ENCODE measurements at places on chromosomes 3 and 15. TPM values are rescaled to one million over a fixed set of nuclear protein-coding genes. Genes with fewer than 3 reads are reported as not detected.

GRCh38 chr15:57538821-57539220 lies 52.9 kb upstream of the MYZAP start:
- no peak for DNase-seq

GRCh38 chr3:112293368-112294321 lies at the start of gene SLC9C1:
Gene SLC9C1 (minus strand): TSS chr3:112294216. CDS start chr3:112286791, 7,425 bp downstream.
- DNase-seq, result no peak

Gene PCOLCE2
- 19.1 TPM for total RNA-seq

Gene SCAANT1
- not detected for total RNA-seq

Gene RARB
- 2.4 TPM for total RNA-seq

Gene TRIP4
- 12.8 TPM for total RNA-seq

Gene CCDC12
- 76.2 TPM for total RNA-seq

DNA sequence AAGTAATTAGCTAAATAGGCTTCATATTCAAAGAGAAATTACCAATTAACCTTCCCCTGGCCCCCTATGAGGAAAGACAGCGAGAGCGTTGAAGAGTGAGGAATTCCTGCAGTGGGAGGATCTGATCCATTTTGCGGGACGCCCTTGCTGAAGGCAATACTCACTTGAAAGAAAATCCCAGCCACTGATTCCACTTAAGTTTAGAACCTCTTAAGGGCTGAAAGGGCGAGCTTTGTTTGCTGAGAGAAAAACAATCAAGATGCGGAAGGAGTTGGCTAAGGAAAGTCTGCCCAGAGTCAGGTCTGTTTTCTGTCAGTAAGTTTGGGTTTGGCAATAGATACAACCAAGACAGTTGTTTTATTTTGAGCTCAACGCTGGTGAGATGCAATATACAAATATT lies 102.8 kb upstream of the GBE1 start:
- no peak for DNase-seq

Gene CSPG4
- total RNA-seq, result 5.6 TPM

DNA sequence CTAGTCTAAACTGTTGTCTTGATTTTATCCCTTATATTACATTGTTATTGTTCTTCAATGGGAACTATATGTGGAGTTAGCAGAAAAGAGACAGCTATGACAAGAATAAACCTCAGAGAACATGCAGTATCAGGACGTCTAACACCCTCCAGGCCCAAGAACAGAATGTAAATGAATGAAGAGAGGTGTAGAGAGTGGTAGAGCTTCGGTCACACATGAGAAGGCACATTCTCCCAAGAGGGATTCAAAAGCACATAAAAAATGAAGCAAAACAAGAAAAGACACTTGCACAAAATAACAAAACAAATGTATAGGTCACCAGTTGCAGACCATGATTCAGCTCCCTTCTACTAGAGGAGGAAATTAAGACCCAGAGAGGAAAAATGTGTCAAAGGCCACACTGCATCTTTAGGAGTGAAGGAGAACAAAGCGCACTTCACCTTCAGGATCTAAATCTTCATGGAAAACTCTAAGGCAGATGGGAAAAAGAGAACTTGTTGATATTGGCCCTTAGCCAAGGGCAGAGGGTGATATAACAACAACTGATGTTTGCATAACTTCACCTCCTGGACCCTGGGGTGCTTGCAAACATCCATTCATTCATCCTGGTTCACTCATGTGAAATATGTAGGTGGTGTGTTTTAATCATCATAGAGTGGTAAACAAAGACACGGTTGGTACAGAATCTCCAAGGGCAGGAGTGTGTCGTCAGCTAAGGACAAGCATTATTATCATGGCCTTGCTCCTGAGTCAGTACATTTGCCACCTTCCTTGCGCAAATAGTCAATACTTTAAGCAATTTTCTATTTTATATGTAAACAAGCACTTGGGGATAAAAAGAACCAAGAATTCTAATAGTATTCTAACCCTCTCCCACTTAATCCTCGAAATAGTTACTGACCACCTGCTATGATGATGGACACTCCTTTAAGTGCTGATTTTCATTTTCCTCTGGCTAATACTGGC lies 8.8 kb downstream of the NEK10 start:
- no peak for DNase-seq

Gene ADGRG7
- total RNA-seq, result not detected

DNA sequence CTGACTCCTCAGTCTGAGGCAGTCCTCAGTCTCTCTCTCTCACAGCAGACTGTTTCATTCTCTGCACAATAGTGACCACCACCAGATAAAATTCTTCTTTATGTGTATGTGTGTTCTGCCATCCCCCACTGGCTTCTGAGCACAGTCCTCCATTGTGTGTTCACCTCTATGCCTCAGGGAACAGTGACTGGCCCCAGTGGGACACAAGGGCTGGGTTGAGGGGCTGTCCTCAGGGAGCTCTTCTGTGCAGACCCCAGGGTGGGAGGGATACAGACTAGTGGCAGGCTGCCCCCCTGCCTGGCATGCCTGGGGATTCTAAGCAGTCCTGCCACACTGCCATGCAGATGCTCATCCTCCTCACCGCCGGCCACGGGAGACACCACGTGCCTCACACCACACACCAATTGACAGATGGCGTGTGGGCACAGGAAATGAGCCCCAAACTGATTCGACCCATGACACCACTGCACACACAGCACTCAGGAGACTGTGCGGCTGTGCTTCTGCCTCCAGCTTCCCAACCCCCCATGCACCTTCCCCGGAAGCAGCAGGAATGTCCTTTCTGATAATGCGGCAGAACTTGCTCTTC lies 237.6 kb upstream of the CHRNA7 start:
- DNase-seq, result no peak

Gene PARP15
- 2.3 TPM for total RNA-seq

DNA sequence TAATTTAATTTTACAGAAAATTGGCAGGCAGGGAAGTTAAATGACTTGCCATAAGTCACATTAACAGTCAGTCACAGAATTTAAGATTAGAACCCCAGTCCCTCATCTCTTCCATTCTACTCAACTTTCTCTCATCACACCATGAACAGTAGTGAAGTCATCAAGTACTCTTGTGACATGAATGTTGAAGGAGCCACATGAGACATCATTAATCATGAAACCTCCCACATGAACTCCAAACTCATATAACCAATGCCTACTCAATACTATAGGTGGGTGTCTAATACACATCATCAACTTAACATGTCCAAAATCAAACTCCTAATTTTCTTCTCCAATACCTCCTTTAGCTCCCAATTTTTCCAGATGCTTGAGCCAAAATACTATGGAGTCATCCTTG lies 19.5 kb downstream of the PHC3 start:
- no peak for DNase-seq

GRCh38 chr15:67967871-67968431 lies 86.2 kb upstream of the PIAS1 start:
- no peak for DNase-seq

GRCh38 chr3:195076981-195077610 lies 193.9 kb downstream of the XXYLT1 start:
- DNase-seq, result no peak

Gene DAPK2
- total RNA-seq, result 12.9 TPM

DNA sequence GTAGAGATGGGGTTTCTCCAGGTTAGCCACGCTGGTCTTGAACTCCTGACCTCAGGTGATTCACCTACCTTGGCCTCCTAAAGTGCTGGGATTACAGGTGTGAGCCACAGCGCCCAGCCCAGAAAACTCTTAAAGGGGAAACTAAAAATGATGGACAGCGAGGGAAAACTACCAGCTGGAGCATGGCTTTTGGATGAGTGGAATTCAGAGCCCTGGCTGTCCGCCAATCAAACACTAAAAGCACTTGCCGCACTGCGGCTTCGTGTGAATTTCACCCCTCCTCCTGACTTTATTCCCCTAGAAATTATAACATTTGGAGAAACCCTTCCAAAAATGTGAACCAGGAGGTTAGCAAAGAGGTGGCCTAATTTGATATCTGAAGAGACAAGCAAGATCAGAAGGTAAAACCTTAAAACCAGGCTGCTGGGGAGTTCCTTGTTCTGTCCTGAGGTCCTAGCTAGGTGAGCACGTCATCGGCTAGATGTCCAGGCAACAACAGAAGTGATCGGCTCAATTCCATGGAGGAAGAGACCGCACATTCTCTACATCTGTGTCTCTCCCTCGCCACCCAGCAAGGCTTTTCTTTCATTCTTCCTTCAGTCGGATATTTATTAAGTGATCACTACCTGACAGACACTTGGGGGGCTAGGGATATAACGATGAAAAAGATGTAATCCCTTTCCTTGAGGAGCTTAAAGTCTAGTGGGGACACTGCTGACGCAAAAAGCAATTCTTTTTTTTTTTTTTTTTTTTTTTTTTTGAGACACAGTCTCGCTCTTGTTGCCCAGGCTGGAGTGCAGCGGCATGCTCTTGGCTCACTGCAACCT lies 1.7 kb downstream of the TM4SF19 start:
- DNase-seq, result no peak

Gene GOLGA8J
- total RNA-seq, result not detected

GRCh38 chr3:51156147-51156546 lies 228.9 kb upstream of the MANF start:
- DNase-seq, result no peak

Gene CTDSPL
- 39.0 TPM for total RNA-seq

- DNase-seq, result no peak
Measured at GRCh38 chr15:64610257-64610919, 150.0 kb downstream of the ZNF609 start.

Gene WDR49
- 1.9 TPM for total RNA-seq

- no peak for DNase-seq
Measured at GRCh38 chr3:61829722-61830350, 268.5 kb downstream of the PTPRG start.

Gene NR2E3
- 0.19 TPM for total RNA-seq

Gene C3orf49
- total RNA-seq, result not detected

- DNase-seq, result no peak
Measured at GRCh38 chr3:158382479-158382878, 188.5 kb upstream of the MLF1 start.

- no peak for DNase-seq
Measured at GRCh38 chr3:67033079-67033478, 35.0 kb downstream of the KBTBD8 start.

Gene ZPLD1
- not detected for total RNA-seq

- no peak for DNase-seq
Measured at GRCh38 chr3:13040361-13041074, 32.7 kb downstream of the IQSEC1 start.

Gene BRPF1
- 14.8 TPM for total RNA-seq

GRCh38 chr3:13274125-13274524 lies 146.0 kb downstream of the NUP210 start:
- no peak for DNase-seq

DNA sequence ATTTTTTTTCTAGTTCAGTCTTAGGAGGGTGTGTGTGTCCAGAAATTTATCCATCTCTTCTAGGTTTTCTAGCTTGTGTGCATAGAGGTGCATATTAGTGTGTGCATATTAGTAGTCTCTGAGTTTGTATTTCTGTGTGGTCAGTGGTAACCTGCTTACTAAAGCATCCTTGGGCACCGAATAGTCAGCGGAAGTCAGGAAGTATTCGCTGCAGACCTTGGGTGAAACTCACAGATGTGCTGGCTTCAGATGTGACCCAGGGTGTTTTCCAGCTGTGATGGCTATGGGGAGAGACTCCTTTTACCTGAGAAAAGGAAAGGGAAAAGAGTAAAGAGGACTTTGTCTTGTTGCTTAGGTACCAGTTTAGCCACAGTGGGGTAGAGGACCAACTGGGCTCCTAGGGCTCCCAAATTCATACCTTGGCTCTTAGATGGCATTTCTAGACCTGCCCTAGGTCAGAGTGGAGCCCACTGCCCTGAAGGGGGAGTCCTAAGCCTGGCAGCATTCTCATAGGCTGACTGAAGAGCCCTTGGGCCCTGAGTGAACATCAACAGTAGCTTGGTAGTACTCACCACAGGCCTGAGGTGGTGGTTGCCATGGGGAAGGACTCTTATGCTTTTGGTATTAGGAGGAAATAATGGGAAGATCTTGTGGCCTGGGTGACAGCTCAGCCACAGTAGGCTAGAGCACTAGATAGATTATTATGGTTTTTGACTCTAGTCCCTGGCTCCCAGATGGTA lies 286.0 kb upstream of the ZPLD1 start:
- no peak for DNase-seq

DNA sequence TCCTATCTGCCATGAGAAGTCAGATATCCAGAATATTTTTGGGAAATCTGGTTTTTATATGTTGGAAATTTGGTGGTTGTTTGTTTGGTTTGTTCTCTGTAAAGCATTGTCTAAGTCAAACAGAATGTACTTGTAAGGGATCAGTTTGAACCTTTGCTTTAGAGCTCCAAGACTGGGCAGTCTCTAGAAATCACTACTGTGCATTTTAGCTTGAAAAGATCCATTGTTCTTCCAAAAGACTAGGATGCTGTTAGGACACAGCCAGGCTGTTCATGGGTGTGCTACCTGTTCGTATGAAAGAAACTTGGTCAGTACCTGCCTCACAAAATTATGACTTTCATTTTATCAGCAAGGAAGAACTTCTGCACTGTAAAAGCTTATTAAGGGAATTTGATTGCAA lies 182.6 kb downstream of the WDR72 start:
- DNase-seq, result no peak

DNA sequence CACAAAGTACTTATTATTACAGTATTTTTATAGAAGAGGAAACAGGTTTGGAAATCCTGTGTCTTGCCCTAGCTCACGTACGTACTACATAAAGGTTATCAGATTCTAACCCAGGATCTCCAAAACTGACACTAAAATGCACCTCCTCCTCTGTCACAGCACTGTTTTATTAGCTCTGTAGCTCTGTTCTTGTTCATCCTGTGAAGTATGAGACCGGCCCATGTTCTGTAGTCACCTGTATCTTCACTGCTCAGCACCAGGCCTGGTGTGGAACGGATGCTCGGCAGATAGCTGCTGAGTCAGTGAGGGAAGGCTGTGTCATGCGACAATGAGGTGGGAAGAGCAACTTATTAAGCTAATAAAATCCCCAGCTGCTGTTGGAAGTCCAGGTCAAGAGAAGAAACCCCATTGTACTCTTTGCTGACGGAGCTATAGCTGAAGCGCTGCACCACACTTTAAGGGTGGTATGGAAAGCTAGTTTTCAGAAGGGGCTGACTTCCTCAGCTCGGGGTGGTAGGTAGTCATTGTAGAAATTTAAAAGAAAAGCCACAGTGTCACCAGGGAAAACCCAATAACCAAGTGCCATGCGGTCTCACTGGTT lies 22.8 kb downstream of the BCL2A1 start:
- DNase-seq, result no peak

- DNase-seq, result no peak
Measured at GRCh38 chr3:42786631-42787030, 13.6 kb upstream of the CCDC13 start.

Gene KBTBD13
- total RNA-seq, result not detected

- DNase-seq, result no peak
Measured at GRCh38 chr3:4756855-4757574, 222.2 kb upstream of the BHLHE40 start.
